Muscle of leg (tissue), 16 donors: ENCODE measurements at places on chromosomes 5 and 9.

- no peaks in the 10 kb centered on the region for H3K4me1 ChIP-seq
- H3K27me3 ChIP-seq: no peaks in the 10 kb centered on the region
- H3K4me3 ChIP-seq: no peak overlapping the region
These were observed 9.9 kb downstream of the POLR3G start for GRCh38 chr5:90484540-90484939.

- H3K27ac ChIP-seq: no peak overlapping the region
- peaks cover 19% of the 10 kb centered on the region for H3K36me3 ChIP-seq
- no peak for DNase-seq
- H3K27me3 ChIP-seq: peaks cover 14% of the 10 kb centered on the region
- no peaks in the 10 kb centered on the region for H3K4me1 ChIP-seq
These were observed 37.9 kb downstream of the FGF18 start for GRCh38 chr5:171457208-171457981.

- H3K4me1 ChIP-seq: peaks cover 41% of the 10 kb centered on the region
- no peaks in the 10 kb centered on the region for H3K27me3 ChIP-seq
- H3K27ac ChIP-seq: no peak overlapping the region
- H3K36me3 ChIP-seq: no peaks in the 10 kb centered on the region
- no peak for DNase-seq
- H3K4me3 ChIP-seq: no peak overlapping the region
These were observed 7.9 kb downstream of the C9orf50 start for GRCh38 chr9:129612815-129613519.

GRCh38 chr9:127568618-127568970, 43.5 kb upstream of the STXBP1 start:
- H3K27me3 ChIP-seq: no peaks in the 10 kb centered on the region
- peak overlapping the region; percentile 71 for H3K27ac ChIP-seq
- H3K4me3 ChIP-seq: peak overlapping the region; percentile 75
- peaks cover 34% of the 10 kb centered on the region for H3K4me1 ChIP-seq

DNA sequence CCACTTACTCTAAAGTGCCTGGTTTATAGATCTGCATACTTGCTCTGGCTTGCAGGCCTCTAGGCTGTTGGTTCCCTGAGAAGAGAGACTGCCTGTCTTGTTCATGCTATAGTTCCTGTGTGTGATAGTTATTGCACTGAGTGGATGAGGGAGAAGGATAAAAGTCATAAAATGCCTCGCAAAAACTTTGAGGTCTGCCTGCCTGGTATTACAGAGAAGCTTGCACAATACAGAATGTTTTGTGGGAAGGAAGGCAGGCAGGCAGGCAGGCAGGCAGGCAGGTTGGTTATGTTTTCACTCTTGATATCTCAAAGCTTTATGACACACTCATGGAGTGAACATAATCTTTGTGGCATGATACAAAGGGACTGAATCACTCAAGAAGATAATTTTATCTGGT, 287.1 kb downstream of the SLIT3 start:
- H3K27ac ChIP-seq: no peak overlapping the region
- DNase-seq: no peak
- H3K4me3 ChIP-seq: no peak overlapping the region
- no peaks in the 10 kb centered on the region for H3K36me3 ChIP-seq

DNA sequence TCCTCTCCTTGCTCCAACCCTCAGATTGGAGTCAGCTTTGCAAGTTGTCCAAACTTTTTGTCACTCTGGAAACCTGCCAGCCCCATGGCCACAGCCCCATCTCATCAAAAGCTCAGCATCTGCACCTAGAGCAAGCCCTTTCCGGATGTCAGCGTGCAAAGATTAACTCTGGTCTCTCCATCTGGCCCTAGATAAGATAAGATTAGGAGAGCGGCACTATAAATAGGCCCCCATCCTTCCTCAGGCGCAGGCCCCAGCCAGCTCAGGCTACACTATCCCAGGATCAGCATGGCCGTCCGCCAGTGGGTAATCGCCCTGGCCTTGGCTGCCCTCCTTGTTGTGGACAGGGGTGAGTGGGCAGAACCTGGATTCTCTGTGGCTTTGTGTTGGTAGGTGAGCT, at the start of gene SPINK4:
SPINK4 (plus strand) TSS at position 247 of the 400 bp plus-strand sequence; CDS start at position 289, 42 bp downstream.
- no peak within 1 kb of the TSS for H3K4me3 ChIP-seq
- H3K4me1 ChIP-seq: peaks cover 5% of the 10 kb centered on the region
- H3K36me3 ChIP-seq: no peaks in the 10 kb centered on the region
- no peak within 1 kb of the TSS for H3K27ac ChIP-seq

DNA sequence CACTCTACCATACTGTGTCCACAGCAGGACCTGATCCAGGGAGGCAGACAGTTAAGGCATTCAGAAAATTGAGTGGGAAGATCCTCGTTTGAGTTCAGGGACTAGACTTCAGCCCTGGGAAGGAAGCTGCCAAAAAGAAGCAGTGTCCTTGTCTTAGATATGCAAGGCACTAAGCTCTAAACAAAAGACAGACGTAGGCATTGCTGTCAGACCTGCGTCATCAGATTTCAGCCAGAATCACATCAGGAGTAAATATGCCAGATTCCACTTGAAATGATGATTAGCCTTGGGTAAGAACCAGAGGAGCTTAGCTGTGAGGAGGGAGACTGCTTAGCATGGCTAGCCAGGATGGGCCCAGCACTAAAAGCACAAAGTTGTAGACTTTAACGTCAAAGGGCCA, 56.7 kb downstream of the MAMDC2 start:
- no peaks in the 10 kb centered on the region for H3K4me1 ChIP-seq
- H3K27me3 ChIP-seq: no peaks in the 10 kb centered on the region
- no peak for DNase-seq
- H3K36me3 ChIP-seq: no peaks in the 10 kb centered on the region

- no peak overlapping the region for H3K4me3 ChIP-seq
- no peaks in the 10 kb centered on the region for H3K4me1 ChIP-seq
- H3K27ac ChIP-seq: no peak overlapping the region
- H3K36me3 ChIP-seq: no peaks in the 10 kb centered on the region
- DNase-seq: no peak
These were observed 104.3 kb downstream of the PIK3R1 start for GRCh38 chr5:68319706-68320412.
